H54 (cell line): ENCODE measurements at places on chromosomes 4 and X.
A peak's percentile ranks its signal among the peaks of the same experiment; 100 is the strongest.

DNA sequence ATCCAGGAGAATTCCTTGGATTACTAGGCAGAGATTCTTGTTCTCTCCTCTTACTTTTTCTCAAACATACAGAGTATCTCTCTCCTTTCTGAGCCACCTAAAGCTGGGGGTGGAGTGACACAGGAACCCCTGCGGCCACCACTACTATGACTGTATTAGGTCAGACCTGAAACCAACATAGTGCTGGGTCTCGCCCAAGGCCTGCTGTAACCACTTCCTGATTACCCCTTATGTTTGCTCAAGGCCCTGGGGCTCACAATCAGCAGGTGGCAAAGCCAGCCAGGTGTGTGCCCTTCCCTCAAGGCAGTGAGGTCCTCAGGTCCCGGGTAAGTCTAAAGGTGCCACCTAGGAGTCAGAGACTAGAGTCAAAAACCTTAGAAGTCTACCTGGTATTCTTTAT, 166.4 kb downstream of the PARM1 start:
- DNase-seq: no peak

- peak; percentile 12 for DNase-seq
Measured at GRCh38 chrX:135596495-135596894, 76.0 kb downstream of the INTS6L start.

- no peak for DNase-seq
Measured at GRCh38 chr4:99845708-99846469, 29.3 kb downstream of the DAPP1 start.

GRCh38 chr4:155734951-155735350, 23.9 kb upstream of the GUCY1B1 start:
- no peak for DNase-seq
